ENCODE measurements at places on chromosomes 12 and 14.

GRCh38 chr12:117151403-117152031 is 38.8 kb downstream of the FBXO21 start:
- DNase-seq = no peak

GRCh38 chr14:50089208-50089607 is 27.2 kb downstream of the VCPKMT start:
- DNase-seq = no peak

DNA sequence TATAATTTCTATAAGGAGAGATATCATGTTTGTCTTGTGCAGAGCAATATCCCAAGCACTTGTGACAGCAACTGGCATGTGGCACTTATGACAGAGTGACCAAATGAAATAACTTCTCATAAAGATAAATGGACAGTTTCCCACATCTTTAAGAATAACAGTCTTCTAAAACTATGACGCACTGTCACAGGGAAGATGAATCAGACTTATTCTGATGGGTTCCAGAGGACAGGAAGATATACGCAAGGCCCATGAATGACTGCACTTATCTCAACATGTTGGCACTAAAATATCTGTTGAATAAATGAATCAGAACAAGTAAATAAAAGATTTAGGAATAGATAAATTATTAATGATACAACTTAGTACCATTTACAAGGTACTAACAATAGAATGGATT is 465.8 kb upstream of the SYT1 start:
- no peak for DNase-seq

DNA sequence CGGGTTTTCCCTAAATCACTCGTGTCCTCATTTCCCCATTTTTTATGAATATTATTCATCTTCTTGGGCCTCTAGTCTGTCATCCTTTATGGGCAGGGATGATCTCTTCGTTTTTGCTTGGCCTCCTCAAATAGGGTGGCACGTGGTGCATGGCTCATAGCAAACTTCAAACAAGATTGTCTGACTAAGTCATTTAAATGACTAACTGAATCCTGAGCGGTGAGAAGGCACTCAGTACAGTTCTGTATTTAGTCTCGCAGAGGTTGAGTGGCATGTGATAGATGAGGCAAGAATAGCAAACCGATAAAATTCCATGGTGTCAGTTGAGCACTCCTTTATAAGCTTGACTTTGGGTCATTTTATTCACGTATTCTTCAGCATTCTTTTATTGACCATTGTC is 5.7 kb upstream of the JDP2 start:
- no peak for DNase-seq

DNA sequence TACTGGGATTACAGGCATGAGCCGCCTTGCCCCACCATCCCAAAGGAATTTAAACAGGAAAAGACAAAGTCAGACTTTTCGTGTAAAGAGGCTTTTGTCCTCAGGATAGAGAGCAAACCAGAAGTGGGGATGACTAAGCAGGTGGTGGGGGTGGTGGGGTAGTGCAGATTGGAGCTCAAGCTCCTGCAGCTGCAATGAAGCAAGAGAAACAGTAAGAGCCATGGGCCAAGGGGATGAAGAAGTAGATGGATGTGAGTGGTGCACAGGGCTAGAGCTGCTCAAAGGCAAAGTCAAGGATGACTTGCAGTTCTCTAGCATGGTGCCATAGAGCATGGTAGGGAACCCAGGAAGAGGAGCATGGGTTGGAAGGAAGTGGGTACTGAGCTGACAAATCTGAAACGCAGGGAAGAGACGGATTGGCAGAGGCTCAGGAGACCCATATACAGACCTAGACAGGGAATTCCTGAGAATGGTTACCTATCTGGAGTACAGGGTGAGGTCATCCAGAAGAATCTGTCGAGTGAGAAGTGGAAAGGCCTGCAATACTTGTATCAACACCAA is 11.4 kb upstream of the RNF34 start:
- DNase-seq = no peak

GRCh38 chr12:53006810-53007309 is 604 bp downstream of the EIF4B start:
- peak; percentile 44 for DNase-seq

DNA sequence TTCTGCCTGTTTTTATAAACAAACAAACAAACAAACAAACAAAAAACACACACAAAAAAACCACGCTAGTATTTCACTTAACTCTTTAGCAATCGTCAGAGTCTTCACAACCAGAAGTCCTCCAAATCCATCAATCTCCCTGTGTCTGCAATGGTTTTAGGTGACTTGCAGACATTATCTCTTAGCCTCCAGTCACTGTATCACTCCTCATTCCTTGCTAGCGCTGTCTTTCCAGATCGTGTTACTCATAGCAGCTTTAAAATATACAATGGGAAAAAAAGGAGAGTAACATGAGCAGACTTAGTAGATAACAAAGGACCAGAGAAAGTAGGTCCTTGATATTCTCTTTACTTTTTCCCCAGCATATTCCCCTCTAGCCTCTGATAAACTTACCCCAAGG is 15.5 kb upstream of the ETNK1 start:
- no peak for DNase-seq

GRCh38 chr14:94132285-94132887 is 3.0 kb upstream of the IFI27L2 start:
- DNase-seq = no peak

DNA sequence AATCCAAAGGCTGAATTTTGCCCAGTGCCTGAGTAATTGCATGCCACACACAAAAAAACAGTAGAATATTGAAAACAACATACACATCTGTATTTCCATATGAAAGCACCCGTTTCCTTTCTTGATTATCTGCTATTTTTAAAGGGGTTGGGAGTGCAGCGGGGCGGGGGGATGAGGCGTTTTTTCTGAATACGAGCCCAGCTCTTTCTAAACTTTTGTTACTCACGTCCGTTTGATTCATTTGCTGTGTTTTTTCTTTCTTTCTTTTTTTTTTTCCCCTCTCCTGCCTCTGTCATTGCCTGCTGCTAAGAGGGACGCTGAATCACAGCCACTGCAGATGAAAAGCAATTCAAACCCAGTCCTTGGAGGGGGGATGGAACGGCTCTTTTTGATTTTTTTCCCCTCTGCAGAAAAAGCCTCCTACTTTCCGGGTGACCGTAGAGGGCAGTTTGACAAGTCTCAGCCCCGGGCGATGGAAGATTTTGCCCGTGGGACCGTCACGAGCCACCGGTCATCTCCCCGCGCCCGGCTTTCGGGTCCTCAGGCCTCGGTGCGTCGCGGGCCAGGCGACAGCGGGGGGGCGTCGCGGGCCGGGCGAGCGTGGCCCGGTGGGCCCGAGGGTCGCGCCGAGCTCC is 572 bp upstream of the RASSF8 start:
- DNase-seq = no peak

DNA sequence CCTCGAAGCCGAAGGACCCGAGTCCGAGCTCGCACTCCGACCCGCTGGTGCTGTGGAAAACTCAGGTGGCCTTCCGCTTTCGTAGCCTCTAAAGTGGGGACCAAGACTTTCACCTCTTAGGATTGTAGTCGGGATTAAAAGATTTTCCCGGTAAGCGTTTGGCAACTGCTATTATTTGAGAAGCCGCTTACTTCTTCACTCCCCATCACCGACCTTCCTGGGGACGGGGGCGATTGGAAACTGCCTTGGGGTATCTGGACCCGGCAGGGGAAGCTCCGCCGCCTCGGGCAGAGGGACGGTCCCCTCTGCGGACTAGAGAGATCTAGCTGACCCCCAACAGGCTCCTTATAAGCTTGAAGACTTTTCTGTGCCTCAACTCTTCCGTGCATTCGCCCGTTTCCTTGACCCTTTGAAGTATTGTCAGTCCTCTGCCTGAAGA is 659 bp downstream of the TRAFD1 start:
- no peak for DNase-seq

- no peak for DNase-seq
Measured at GRCh38 chr12:72631926-72632685, 359.9 kb downstream of the TRHDE start.

DNA sequence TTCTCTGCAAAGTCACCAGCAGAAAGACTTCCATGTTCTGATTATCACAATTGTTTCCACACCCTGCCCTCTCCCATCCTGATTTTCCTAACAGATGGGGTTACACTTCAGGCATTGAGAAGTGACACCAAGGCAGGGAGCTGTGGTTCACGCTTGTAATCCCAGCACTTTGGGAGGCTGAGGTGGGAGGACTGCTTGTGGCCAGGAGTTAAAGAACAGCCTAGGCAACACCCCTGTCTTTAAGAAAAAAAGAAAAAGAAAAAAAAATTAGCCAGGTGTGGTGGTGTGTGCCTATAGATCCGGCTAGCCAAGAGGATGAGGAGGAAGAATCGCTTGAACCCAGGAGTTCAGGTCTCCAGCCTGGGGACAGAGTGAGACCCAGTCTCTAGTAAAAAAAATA is 5.2 kb downstream of the PPP1CC start:
- no peak for DNase-seq

DNA sequence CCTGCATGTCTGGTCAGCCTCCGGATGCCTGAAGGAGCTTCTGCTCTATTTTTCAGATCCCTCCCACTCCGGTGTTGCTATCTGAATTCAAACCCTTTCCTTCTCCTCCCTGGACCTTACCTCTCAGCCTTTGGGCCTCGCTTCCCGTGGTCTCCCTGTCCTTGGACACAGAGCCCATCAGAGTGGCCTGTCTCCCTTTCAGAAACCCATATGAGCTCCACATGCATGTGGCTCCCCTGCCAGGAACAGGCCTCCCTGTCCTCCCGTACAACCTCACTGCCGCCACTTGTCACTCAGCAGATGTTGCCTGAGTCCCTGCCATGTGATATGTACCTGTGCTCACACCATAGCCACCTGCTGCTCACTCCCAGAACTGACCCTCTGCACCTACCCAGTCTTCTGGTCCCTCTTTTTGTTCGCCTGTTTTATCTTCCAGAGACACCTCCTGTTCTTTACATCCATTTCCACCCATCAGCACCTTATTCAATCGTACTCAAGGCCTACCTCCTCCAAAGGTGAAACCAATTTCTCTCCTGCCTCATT is 182.5 kb downstream of the ZFP36L1 start:
- DNase-seq = no peak

- DNase-seq = no peak
Measured at GRCh38 chr14:29444805-29445204, 482.8 kb downstream of the PRKD1 start.

- DNase-seq = no peak
Measured at GRCh38 chr14:74510223-74510931, 16.8 kb downstream of the ISCA2 start.

DNA sequence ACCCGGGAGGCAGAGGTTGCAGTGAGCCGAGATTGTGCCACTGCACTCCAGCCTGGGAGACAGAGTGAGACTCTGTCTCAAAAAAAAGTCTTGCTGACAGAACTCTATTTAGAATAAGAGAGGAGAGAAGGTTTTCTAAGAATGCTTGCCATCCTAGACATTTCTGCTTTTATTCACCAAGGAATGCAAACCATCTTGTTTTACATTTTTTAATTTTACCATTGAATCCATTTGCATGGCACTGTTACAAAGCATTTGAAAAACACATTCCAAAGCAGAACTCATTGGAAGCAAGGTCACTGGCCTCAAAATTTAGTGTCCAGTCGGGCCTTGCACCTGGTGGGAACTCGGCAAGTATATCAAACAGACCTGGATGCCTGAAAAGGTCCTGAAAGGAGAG is 44.2 kb upstream of the RASSF3 start:
- no peak for DNase-seq

DNA sequence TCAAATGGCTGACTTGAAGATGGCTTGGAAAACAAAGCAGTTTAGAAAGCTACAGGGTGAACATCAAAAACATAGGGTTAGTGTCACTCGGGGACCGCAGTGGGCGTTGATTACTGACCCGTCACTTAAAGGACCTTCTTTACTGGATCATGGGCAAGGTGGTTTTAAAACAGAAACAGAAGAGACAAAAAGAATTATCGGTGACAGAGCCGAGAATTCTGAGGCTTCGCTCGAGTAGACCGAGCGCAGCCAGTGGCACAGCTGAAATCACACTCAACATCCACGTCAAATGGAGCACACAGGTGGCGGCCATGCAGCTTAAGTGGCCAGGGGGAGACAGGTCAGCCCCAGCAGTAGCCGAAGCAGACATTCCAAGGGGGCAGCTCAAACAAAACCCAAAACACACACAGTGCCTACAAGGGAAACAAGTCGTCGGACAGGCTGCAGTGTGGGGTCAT is 17.3 kb downstream of the SNRNP35 start:
- DNase-seq = no peak

DNA sequence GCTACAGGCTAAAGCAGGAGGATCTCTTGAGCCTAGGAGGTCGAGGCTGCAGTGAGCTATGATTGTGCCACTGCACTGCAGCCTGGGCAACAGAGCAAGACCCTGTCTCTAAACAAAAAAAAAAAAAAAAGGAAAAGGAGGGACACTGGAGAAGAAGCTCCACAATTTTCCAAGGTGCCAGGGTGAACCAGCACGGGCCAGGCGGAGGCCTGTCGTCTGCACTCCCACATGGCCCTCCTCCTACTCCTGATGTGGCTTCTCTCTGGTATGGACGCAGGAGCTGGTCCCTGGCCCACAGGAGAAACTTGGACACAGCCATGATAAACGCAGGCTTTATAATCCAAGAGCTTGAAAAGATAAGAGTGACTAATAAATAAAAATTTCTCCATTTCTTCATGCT is 341.2 kb downstream of the CACNA1C start:
- DNase-seq = no peak

- DNase-seq = no peak
Measured at GRCh38 chr12:92149563-92149962, 3.9 kb upstream of the BTG1 start.

- no peak for DNase-seq
Measured at GRCh38 chr12:52190860-52191729, 719 bp downstream of the KRT80 start.

DNA sequence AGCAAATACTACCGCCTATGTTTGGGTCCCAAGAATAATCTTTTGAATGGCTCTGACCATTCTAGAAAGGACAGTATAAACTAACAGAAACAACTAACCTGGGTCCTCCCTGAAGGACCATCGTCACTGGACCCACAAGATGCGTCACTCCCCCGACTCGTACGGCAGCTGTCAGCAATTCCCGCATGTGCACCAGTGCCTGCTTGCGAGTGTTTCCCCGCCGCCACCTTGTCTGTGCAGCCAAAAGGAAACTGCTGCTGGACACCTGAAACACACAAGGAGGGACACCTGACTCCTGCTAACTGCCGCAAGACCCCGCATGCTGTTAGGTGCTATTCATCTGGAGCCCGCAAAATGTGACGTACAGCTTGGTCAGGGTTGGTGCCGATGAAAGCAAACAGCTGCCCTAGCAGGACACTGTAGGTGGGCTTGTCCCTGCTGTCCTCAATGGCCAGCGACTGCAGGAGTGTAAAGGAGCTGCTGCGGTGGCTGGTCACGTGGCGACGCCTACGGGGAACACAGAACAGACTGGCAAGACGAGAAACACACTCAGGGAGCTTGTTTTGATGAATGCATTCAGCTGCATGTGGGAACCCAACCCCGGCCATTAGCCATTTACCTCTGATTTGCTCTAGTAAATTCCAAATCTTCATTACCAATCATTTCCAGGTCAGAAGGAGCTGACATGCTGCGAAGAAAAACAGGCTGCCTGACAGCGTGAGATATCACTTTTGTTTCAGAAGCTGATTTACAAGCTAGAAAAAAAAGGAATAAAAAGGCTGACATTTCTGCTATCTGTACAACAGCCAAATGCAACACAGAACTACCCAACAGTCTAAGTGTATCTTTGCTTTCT is 118.1 kb downstream of the TRAFD1 start:
- no peak for DNase-seq

Measured in activated T-helper 1 cell treated with anti-CD3 and anti-CD28 coated beads, Interleukin-2, amount 50 U/mL, for 16 hours (primary cell).